Esophagus mucosa (tissue), 1 donor: ENCODE measurements at places on chromosomes 3 and 15.

DNA sequence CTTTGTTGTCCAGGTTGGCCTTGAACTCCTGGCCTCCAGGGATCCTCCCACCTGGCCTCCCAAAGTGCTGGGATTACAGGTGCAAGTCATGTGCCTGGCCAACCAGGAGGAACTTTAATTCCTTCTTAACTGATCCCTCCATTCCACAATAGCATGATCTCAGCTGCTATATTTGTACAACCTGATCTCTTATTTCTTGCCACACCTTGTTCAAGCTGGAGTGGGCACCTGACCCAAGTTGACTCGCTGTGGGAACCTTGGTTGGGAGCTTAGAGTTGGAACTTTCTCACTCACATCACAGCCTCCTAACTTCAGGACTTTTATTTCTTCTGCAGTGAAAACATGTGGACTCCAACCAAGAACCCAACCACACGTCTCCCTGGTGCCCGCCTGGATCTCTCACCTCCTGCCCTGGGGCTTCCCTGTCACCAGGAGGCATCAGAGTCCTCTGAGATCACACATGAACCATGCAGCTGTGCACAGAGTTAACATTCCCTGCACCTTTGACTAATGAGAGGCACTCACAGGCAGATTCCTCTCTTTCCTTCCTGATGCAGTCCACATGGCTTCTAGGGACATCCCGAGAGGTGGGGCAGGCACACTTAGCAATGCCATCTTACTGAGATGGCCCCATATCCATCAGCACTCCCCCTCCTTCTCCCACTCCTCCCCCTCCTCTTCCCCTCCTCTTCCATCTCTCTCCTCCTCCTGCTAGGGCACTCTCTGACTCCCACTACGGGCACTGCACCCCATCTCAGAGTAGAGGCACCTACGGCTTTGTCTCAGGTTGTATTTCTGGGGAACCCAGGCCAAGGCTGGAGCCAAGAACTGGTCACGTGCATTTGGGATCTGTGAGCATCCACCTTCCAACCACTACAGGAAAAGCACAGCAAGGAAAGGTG is 9.7 kb upstream of the CYFIP1 start:
- ATAC-seq, result peak; percentile 74

GRCh38 chr3:64437131-64437530 is 211.9 kb upstream of the PRICKLE2 start:
- no peak for ATAC-seq

GRCh38 chr3:50515565-50516439 is 12.4 kb upstream of the CACNA2D2 start:
- no peak for ATAC-seq

DNA sequence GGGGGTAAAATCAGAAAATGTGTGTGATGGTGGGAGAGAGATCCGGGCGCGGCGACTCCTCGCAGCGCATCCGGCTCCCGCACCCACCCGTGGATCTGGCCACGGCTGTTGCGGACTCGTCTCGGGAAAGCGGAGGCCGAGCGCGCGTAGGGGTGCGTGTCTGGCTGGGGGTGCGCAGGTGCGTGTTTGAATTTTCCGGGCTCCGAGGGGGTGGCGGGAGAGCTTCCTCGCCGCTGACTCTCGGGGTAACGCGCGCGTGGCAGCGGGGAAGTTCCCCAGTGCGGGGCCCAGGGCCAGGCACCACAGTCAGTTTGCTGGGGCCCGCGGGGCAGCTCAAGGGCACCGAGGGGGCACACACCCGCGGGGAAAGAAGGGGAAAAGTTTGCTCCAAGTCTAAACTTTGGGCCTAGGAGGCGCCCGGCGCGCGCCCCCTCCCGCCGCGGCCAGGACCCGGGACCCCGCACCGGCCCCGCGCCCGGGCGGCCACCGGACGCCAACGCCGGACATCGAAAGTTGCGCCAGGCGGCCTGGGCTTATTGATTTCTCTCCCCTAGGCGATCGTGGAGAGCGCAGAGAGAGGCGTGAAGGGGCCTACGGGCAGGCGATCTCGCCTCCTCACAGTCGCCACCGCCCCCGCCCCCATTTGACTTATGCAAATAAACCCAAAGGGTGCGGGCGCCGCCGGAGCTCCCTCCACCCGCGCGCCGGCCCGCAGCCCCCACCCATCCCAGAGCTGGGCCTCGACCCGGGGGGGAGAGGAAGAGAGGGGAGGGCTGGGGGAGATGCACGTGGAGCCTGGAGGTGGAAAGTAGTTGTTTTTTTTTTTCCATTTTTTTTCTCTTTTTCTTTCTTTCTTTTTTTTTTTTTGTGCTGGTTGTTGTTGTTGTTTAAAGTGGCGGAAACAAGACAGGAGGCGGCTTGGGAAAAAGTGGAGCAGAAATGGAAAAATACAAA is 639 bp downstream of the FOXP1 start:
- peak; percentile 52 for ATAC-seq

GRCh38 chr3:126456766-126457388 is 18.8 kb downstream of the ZXDC start:
- ATAC-seq, result peak; percentile 15

- ATAC-seq, result no peak
These were observed 30.3 kb upstream of the POLG start for GRCh38 chr15:89364741-89365450.

- no peak for ATAC-seq
These were observed 4.9 kb upstream of the PODXL2 start for GRCh38 chr3:127624063-127624462.

- ATAC-seq, result no peak
These were observed 227.3 kb upstream of the IL12A start for GRCh38 chr3:159761369-159761768.

DNA sequence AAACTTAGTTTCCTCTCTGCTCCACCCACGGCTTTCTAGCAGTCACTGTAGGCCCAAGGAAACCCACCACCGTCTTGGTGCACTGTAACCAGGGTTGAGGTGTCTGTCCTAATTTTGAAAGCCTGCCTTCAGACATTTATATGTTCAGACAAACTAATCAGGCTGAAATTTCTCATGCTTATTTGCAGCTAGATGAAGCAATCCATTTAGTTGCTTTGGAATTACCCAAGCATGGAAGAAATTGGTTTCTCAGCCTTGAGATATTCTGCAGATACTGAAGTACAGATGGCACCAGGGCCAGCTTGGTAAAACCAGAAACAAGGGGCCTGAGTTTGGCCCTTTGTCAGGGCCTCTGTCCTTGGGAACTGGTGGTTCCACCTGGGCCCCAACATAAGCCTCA is 105.4 kb downstream of the CACNA1D start:
- ATAC-seq, result no peak

DNA sequence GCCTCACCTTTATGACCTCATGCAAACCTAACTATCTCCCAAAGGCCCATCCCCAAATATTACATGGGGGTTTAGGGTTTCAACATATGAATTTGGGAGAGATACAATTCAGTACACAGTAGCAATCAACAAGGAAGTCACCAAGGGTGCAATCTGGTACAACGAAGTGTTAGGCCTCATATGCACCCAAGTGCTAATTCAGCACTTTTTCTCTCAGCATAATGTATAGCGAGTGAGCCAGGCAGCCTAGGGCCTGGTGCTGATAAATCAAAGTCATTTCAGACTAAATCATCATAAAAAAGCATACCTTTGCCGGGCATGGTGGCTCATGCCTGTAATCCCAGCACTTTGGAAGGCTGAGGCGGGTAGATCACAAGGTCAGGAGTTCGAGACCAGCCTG is 11.7 kb upstream of the KBTBD8 start:
- no peak for ATAC-seq

- no peak for ATAC-seq
These were observed 429.8 kb upstream of the TPM1 start for GRCh38 chr15:62612771-62613170.

DNA sequence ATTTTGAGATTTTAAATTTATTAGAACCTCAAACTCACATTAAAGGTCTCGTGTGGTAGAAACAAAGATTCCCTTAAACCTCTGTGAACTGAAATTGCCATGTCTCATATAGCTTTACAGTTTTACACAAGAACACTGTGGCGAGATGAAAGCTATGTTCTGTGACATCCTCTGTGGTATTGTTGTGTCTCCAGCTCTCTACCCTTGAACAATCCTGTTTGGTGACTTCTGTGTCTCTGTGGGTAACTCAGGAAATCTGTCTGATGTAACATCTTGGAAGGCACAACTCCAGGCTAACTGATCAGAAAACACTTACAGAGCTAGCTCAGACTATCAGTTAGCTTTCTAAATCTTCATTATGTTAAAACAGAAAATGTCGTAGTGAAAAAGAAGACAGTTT is 318.8 kb upstream of the GBE1 start:
- no peak for ATAC-seq

DNA sequence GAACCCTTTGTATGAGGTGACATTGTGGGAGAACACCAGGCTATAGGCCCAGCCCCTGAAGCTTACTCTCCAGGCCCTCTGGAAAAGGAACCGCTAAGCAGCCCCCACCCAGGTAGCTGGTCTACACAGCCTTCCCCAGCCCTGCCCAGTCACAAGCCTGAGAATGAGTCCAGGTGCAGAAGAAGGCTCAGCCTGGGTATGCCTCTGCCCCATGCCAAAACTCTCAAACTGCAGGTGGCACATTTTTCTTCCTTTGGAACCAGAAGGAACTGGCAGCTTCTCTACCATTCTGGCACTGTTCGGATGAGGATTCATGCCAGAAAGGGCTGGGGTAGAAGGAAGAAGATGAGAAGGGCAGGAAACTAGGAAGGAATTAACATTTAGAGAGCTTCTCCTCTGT is 23.7 kb upstream of the TBC1D21 start:
- no peak for ATAC-seq

- ATAC-seq, result peak; percentile 75
These were observed 25.0 kb downstream of the SLC12A8 start for GRCh38 chr3:125187599-125187910.

DNA sequence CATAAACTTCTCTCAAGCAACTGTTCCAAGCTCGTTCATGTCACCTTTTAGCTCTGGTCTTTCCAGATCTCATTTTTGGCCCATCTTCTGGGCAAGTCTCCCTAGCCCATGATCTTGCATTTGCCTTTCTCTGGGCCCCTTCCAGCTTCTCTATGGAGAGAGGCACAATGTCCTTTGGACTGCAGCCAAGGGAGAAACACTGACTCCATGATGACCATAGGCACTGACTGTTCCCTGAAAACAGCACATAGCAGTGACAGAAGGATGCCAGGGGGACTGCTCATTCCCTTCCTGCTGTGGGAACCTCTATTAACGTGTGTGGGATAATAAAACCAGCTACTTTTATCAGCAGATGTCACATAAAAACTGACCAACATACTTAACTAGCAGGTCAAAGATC is 60.3 kb downstream of the STRIT1 start:
- ATAC-seq, result no peak

- peak; percentile 91 for ATAC-seq
These were observed 28.3 kb upstream of the MASP1 start for GRCh38 chr3:187319699-187320302.

- ATAC-seq, result no peak
These were observed 3.5 kb upstream of the GALNT15 start for GRCh38 chr3:16171009-16171408.

DNA sequence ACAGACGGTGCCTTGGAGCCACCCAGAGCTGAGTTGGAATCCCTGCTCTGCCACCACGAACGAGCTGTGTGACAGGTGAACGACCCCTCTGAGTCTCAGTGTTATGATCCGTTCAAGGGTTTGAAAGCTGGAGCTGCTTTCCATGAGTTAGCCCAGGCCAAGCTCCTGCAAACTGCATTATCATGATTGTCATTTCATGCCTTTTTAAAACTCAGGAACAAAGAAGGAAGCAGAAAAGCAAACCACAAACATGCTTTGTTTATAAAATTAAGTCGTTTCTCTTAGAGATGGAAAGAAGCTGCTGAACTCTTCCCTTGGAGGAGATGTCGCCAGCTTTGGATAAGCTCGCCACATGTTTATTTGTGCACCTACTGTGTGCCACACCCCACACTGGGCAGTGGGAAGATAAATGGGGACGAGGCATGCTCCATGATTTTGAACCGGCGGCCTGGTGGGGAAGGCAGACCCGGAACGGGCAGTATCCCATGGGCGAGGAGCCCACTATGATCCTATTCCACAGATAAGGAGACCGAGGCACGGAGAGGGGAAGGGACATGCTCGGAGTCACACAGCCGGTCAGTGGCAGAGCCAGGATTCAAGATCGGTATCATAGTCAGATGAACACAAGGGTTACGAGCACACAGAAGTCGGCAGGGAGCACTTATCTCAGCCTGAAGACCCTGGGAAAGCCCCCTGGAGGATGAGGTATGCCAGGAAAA is 15.9 kb downstream of the HRH1 start:
- ATAC-seq, result no peak

DNA sequence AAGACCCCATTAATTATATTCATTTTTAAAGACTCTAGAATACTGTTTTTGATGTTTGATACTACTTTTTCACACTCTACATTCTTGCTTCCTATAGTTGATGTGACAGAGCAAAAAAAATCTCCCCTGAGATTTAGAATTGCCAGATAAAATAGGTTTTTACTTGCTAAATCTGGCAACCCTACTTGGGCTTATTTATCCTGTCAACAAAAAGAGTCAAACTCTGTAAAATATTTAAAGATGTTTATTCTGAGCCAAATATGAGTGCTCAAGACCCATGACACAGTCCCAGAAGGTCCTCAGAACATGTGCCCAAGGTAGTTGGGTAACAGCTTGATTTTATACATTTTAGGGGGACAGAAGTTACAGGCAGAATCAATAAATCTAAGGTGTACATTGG is 72.3 kb downstream of the DAPK2 start:
- no peak for ATAC-seq

- ATAC-seq, result peak; percentile 39
These were observed 31.7 kb downstream of the HACD3 start for GRCh38 chr15:65561934-65562333.

GRCh38 chr3:94440767-94441493 is 378.1 kb downstream of the NSUN3 start:
- no peak for ATAC-seq

DNA sequence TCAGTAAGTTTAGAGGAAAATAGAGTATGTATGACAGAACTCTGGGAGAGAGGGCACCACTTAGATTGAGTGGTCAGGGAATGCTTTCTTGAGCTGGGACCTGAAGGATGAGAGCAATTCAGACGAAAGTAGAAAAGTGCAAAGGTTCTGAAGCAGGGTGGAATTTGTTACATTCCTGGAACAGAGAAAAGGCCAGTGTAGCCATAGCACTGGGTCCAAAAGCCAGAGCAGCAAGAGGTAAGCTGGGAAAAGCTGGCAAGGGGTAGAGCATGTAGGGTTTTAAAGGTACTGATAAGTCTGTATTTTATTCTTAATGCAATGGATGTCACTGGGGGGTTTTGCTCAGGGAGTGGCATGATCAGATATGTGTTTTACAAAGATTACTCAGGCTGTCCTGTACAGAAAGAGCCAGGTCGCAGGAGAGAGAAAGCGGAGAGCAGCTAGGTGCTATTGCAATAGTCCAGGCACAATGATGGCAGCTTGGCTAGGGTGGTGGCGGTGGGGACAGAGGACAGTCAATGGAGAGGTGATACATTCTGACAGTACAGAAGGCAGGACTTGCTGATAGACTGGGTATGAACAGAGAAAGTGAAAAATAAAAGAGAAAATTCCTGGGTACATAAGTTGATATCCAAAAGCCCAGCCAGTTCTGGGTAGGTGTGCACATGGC is 17.0 kb downstream of the FSTL1 start:
- no peak for ATAC-seq

DNA sequence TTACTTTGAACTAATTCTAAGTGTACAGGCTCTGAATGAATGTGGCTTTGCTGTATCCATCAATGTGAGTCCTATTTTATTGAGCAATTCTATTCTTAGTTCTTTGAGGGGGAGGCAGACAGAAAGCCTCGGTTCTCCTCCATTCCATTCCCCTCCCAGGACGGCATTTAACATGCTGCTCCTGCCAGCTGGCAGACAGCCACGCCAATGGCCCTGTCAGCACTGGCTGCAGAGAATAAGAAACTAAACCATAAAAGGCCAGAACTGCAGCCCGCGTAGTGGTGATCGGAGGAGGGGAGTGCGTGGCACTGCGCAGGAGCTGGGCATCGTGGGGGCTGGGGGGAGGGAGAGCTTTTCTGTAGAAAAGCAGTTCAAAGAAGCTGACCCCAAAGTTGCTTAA is 76.0 kb upstream of the HACD2 start:
- ATAC-seq, result peak; percentile 44
